Stimulated activated CD4-positive, alpha-beta T cell treated with anti-CD3 and anti-CD28 coated beads, Interleukin-2, amount 100 ng/mL, for 24 hours (primary cell): ENCODE measurements at places on chromosomes 7 and 10.

DNA sequence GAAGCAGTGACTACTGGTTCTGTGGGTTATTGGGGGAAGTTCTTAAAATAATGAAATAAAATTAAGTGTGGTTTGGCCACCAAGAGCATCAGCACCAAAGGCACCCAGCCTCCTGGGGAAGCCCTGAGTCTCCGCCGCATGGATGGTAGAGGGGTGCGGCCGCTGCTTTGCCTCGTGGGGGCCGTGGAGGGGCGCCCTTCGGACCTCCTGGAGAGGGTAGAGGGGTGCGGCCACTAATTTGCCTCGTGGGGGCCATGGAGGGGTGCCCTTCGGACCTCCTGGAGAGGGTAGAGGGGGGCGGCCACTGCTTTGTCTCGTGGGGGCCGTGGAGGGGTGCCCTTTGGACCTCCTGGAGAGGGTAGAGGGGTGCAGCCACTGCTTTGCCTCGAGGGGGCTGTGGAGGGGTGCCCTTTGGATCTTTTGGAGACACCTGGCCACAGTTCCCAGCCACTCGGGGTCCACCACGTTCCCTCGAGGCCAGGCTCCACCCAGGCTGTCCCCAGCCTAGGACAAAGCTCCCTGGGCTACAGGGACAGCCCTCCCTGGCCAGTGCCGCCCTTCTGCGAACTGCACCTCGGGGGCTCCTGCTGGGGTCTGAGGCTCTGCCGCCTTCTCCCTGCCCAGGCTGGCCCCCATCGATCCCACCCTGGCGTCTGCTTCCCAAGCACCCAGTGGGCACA is 535.1 kb downstream of the PTPRN2 start:
- DNase-seq, result no peak

DNA sequence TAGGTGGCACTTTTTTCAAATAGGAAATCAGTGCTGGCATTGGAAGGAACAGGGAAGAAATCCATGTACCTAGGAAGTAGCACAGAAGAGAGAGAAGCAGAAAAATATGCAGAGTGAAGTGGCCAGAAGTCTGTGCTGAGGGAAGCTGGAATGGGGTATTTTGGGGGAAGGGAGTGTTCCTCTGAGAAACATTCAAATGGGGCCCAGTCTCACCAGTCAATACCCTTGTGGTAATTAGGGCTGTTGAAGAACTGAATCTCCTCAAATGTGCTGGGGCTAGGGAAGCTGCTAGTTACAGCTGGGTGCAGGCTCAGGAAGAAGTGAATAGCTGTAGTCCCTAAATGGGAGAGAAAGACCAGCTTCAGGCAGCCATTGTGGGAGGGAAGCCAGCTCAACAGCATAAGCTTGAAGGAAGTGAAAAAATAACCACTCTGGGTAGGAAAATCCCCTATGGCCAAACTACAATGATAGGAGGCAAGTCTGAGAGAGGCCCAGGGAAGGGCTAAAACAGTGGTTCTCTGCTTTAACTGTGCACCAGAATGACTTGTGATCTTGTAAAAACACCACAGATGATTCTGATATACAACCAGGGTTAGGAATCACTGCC is 7.6 kb downstream of the NDST2 start:
- no peak for DNase-seq

DNA sequence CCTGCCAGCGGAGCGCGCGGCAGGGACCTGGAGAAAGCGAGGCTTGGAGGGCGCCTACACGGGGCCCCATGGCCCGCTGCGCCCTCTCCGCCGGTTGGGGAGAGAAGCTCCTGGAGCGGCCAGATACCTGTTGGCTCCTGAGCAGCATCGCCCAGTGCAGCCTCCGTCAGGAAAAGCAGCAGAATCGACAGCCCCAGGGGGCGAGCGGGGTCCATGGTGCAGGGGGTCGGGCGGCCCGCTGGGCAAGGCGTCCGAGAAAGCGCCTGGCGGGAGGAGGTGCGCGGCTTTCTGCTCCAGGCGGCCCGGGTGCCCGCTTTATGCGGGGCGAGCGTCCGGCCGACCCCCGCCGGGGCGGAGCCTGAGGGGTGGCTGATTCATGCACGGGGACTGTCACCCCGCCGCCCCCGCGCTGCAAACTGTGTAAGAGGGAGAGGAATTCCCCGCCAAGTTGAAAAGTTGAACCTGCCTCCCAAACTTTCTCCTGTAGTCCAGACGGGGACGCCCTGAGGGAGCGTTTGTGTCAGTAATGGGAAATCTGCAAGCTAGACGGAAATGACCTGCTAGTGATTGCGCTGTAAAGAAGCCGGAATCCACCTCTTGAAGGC is at the start of gene TFPI2:
Gene TFPI2 (minus strand): TSS at position 290 of the 605 bp plus-strand sequence. CDS start 75 bp downstream, at position 215.
- peak; percentile 27 for DNase-seq

GRCh38 chr10:97633921-97634320 is 621 bp upstream of the MORN4 start:
- no peak for DNase-seq

DNA sequence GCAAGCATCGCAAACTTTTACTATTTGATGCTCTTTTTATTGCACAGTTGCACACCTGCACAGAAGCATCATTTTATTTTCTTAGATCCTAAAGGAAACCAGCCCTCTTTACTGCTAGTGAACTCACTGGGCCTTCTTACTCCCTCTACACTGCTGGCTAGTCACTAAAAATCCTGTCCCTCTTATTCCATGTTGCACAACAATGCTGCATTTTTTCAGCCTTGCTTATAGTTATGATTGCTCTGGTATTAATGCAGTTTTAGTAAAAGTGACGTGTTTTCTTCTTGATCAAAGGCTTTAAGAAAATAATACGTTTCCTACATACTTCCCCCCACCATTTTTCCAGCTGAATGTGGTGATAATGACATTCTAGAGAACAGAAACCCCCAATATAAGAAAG is 132.9 kb upstream of the FAM3C start:
- DNase-seq, result no peak

DNA sequence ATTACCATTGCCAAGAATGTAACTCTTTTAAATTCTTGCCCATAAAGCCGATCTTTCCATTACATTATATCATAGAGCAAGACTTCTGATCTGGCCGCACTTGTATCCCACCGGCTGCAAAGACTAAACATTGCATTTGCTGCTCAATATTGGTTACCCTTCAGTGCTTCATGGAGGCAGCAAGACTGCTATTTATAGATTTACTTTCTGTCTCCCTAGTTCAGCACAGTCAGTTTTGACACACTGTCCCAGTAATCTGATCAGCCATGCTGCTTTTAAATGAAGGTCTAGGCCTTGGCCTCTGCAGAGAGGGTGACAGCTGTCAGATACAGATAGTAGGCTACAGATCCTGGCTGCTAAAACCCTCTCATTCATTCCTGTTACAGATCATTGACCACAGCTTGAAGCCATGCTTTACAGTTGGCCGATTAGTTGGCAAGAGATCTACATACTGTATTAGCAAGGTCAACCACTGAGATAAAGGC is 562.6 kb upstream of the GALNT17 start:
- DNase-seq, result no peak

DNA sequence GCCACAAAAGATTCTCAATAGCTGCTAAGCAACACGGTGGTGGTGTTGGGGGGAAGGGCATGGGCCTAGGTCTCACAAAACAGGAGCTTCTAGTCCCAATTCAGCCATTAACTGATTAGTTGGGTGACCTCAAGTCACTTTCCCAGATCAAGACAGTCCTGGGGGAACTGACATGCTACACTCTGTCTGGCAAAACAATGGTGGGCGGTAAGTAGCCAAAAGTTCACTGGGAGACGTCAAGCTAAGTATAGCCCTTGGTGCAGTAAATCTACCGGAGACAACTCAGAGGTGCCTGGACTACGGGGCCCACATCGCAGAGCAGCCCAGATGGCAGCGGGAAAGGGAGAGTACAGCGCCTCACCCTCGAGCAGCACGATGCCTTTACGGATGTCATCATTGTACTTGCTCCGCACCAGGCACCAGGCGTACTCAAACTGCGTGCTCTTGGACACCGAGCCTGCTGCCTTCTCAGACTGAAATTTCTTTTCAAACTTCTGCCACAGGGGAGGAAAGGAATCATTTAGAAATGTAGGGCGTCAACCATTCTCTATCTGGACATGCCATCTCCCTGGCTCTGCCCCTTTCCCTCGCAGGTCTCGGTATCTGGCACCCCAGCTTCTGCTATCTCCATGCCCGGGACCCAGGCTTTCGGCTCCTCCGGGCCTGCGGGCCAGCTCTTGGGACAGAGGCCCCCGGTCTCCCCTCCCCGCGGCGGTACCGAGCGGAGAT is 1.1 kb downstream of the FIS1 start:
- DNase-seq, result no peak
